ENCODE measurements at places on chromosomes 1 and 21.
A peak's percentile ranks its signal among the peaks of the same experiment; 100 is the strongest.

- no peak for DNase-seq
Observed at GRCh38 chr21:21508859-21509258, 510.6 kb downstream of the NCAM2 start.

- no peak for DNase-seq
Observed at GRCh38 chr1:212479188-212479587, 46.5 kb downstream of the NENF start.

DNA sequence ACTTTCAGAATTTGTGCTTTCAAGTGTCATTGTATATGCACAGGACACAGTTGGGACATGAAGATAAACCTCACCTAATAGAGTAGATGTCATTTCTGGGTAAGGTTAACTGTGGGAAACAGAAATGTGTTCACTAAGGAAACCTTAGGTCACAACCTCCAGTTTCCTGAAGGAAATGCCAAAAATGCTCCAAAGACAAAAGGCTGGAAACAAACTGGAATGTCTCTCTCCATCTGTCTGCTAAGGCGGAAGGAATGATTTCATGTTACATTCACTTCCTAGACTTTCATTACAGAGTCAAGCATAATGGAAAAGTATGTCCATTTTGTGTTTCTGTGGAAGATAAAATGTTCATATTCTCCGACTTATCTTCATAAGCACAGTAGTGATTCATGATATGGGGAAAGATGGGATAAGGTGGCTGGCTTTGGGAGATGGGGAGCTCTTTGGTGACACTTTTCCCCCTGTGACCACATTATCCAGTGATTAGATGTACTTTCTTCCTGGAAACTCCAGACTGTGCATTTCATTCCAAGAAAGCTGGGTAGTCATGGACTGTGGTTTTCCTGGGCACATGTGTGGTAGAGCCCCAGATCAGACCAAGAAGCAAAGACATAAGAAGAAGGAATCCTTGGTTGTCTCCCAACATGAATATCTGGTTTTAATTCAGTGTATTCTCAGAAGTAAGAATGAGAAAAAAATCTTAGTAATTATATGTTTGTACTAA, 5.7 kb downstream of the S1PR1 start:
- no peak for DNase-seq

GRCh38 chr1:97781762-97782337, 139.0 kb downstream of the DPYD start:
- no peak for DNase-seq

DNA sequence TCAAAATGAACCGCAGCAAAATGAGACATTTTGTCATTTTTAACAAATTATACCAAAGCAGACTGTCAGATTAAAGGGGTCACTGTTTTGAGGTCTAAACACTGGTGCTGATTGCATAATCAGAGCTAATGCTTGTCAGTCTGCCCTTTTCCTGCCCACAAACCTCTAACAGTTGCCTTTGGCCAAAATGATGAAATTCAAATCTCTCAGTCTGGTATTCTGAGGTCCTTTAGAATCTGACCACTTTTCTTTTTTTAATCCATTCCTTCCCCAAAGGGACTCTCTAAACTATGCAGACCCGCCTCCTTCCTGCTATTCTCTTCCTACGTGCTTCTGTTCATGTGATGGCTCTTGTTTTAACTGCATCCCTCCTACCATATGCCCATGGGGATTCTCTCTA, 145.2 kb upstream of the SPATA6 start:
- no peak for DNase-seq

DNA sequence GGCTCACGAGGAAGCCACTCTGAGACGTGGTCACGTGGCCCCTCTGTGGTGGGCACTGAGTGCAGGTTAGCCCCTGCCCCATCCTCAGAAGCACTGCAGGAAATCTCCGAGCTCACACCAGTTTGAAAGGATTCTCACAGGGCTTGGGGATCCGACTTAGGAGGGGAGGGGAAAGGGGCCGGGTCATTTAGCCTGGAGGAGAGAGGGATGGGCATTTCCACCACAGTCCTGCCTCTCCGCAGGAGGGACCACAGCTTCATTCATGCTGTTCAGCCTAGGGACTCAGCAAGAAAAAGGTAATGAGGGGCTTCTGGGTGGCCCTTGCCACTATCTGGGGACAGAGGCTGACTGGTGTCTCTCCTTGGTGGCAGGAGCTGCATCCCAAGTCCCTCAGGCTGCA, 126.5 kb downstream of the NPHP4 start:
- DNase-seq, result peak; percentile 44

- peak; percentile 23 for DNase-seq
Observed at GRCh38 chr1:89361681-89362080, 2.2 kb upstream of the GBP6 start.

DNA sequence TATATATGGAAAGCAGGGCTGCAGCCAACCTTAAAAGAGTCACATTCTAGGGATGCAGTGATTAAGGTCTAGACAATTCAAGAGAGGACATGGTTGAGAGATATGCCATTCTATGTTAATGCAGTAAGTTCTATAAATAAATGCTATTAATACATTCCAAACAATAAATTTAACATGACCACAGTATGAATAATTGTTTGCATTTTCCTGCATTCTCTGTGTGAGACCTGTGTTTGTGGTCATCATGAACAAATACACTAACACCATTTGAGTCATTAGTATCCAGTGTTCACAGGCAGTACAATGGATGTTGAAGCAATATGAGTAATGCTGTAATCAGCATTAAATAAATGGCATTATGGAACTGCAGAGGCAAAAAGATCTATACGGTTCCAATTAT, 5.5 kb upstream of the ZRANB2 start:
- no peak for DNase-seq

GRCh38 chr1:71422221-71422620, 341.4 kb upstream of the ZRANB2 start:
- DNase-seq, result no peak

DNA sequence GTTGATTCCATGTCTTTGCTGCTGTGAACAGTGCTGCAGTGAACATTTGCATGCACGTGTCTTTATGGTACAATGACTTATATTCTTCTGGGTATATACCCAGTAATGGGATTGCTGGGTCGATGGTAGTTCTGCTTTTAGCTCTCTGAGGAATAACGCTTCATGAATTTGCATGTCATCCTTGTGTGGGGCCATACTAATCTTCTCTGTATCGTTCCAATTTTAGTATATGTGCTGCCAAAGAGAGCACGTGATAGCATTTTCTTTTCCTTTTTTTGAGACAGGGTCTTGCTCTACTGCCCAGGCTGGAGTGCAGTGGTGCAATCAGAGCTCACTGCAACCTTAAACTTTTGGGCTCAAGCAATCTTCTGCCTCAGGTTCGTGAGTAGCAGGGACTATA, 24.9 kb upstream of the MAP1LC3C start:
- DNase-seq, result no peak

DNA sequence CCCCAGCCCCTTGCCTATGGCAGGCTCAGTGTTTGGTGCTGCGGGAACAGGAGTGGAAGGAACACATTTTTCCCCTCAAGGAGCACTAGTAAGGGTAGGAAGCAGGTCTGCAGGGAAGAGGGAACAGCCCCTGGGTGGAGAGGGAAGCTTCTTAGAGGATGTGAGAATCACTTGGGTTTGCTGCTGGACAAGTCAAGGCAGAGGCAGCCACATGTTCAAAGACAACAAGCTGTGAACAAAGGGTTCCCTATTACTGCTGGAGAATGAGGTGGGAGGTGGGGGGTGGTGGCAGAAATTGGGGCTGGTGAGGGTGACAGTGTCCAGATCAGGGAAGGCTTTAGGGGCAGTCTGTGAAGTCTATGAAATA, 24.8 kb upstream of the CITED4 start:
- no peak for DNase-seq

- no peak for DNase-seq
Observed at GRCh38 chr1:26169198-26169554, 413 bp upstream of the C1orf232 start.

DNA sequence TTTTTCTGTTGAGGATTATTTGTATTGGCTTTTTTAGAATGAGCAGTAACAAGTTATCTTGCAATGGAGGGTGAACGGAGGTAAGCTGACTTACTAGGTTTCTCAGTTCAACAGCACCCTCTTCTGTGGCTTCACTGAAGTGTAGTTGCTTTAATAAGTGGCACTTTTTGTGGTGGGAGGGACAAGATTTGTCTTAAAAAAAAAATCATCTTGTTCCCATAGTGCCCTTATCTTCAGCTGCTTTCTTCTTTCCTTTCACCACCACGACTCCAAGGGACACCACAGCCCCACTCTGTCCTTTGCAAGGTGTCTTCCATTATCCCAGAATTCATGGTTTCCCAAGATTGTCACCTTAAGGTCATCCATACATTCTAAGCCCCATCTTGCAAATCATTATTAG, 92.9 kb downstream of the PIGK start:
- DNase-seq, result peak; percentile 27

- DNase-seq, result no peak
Observed at GRCh38 chr1:29679316-29679715, 443.0 kb downstream of the PTPRU start.

Measured in ELF-1 (cell line).